ENCODE measurements at places on chromosomes 4 and X.

- no peak for DNase-seq
These were observed 55.4 kb downstream of the C4orf51 start for GRCh38 chr4:145735347-145735675.

GRCh38 chrX:119659522-119659921 is 33.4 kb downstream of the SEPTIN6 start:
- DNase-seq, result no peak

GRCh38 chrX:95056901-95057300 is 1382.9 kb downstream of the FAM133A start:
- no peak for DNase-seq

- DNase-seq, result no peak
These were observed 180.7 kb downstream of the AR start for GRCh38 chrX:67724359-67725110.

DNA sequence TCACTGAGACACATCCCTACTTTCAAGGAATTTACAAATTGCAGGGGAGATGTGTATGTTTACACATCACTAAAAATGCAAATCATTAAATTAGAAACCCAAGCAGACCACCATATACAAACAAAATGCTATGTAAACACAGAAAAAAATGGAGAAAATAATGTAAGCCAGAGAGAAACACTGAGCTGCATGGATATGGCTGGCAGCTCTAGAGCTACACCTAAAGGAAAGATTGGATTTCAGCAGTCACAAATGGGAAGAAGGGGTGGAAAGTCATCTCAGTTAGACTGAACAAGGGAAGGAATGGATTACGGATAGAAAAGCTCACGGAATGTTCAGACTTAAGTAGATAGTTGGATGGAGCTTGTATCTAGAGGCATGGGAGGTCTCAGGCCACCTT is 186.3 kb downstream of the MOSPD2 start:
- DNase-seq, result no peak

DNA sequence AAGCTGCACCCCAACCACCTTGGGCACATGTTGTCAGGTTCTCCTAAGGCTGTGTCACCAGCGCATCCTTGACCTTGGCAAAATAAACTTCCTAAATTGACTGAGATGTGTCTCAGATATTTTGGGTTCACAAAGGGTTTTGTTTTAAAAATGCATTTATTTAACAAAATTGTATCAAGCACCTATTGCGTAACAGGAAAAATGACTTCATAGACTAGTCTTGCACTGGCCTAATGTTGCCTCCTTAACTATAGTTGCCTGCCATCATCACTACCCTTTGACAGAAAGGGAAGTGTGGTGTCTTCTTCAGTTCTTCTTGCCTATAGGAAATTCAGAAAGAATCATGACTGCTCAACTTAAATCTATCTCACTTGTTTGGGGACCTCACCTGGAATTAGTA is 374.2 kb downstream of the SH2D1A start:
- DNase-seq, result no peak

DNA sequence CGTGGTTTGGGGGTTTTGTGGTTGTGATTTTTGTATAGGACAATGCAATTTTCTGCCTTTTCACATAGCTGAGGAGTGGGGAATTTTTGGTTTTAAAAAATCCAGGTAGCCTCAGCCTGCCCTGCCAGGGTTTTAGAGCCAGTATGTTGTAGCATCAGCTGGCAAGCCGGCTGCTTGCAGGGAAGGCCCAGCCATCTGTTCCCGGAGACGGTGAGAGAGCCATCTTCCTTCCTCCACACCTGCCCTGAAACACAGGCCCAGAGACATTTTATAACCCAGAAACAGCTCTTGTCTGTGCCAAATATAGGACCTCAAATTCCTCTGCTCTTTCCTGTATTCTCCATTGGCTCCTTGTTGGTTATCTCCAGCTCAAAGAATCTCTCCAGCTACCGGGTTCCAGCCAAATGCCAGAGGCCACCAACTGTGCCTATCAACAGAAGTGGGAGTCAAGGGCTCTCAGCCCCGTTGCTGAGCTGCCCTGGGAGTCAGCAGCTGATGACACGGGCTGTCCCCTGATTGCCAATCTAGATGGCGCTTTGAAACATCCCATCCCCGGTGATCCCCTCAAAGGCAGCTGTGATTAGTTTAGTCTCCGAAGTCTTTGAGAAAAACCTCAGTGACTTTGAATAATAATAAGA is 595.2 kb downstream of the MID1IP1 start:
- DNase-seq, result peak; percentile 48

GRCh38 chr4:123599920-123600810 is 203.6 kb downstream of the SPRY1 start:
- DNase-seq, result peak; percentile 38

- no peak for DNase-seq
These were observed 778.1 kb downstream of the SH3BGRL start for GRCh38 chrX:81979806-81980515.

- no peak for DNase-seq
These were observed 997.4 kb upstream of the PRKX start for GRCh38 chrX:4710618-4711433.

DNA sequence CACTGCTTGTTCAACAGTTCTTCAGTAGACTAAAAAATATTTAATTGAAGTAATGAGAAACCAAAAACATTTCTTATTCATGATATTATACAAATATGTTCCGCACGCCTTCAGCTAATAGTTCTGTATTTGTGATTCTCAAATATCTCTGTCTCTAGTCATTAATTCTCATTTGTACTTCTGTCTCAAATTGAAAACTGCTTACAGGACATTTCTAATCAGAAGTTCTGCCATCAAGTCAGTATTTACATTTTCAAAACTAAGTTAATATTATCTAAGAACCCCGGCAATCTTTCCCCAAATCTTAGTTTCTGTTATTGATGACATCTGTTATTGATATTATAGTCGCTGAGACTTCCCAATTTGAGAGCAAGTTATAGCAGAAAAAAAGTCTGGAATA is 78.6 kb upstream of the PGRMC2 start:
- DNase-seq, result no peak

GRCh38 chrX:20863649-20864048 is 510.6 kb upstream of the CNKSR2 start:
- no peak for DNase-seq

GRCh38 chrX:150262456-150262855 is 100.7 kb upstream of the MAMLD1 start:
- DNase-seq, result no peak

DNA sequence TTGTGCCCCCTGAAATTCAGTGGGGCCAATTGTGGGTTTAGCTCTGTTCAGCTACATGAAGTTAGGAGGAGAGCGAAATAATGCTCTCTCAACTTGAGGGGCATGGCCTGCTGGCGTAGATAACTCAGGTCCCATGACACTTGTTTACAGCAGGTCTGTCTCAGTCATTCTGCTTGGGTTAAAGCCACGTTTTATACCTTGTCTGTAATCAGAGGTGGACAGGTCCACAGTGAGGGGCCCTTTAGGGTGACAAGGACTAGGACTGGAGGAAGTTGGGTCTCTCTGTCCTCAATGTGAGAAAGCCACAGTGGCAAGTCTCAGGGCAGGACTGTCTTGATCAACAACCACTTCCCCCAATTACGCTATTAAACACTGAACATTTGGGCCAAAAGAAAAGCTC is 49.0 kb downstream of the PDHA1 start:
- DNase-seq, result no peak

DNA sequence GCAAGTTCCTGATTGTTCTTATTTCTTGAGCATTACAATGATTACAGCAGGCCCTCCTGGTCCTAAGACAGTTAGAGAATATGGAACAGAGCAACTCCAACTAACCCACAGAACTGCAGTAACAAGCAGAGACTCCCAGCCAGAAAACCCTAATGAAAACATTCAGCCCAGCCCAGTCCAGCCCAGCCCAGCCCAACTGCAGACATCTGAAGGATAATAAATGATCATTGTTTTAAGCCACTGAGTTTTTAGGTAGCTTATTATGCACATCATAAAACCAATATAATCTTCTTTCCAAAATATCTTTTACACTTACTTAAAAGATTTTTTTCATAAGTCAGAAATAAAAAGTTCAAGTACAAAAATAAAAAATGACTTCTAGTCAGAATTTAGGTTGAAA is 51.3 kb downstream of the SPOCK3 start:
- DNase-seq, result no peak

- no peak for DNase-seq
These were observed 51.5 kb downstream of the NPY1R start for GRCh38 chr4:163280703-163281519.

DNA sequence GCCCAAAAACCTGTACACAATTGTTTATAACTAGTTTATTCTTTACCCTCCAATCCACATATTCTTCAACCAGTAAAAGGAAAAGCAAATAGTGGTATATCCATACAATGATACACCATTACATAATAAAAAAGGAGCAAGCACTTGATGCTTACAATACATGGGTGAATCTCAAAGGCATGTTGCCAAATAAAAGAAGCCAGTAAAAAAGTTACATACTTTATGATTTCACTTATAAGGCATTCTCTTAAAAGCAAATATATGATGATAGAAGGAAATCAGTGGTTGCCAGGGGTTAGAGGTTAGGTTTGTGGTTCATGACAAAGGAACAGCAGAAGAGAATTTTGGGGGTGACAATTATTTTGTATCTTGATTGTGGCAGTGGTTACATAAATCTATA is 896.1 kb upstream of the LCORL start:
- DNase-seq, result no peak

DNA sequence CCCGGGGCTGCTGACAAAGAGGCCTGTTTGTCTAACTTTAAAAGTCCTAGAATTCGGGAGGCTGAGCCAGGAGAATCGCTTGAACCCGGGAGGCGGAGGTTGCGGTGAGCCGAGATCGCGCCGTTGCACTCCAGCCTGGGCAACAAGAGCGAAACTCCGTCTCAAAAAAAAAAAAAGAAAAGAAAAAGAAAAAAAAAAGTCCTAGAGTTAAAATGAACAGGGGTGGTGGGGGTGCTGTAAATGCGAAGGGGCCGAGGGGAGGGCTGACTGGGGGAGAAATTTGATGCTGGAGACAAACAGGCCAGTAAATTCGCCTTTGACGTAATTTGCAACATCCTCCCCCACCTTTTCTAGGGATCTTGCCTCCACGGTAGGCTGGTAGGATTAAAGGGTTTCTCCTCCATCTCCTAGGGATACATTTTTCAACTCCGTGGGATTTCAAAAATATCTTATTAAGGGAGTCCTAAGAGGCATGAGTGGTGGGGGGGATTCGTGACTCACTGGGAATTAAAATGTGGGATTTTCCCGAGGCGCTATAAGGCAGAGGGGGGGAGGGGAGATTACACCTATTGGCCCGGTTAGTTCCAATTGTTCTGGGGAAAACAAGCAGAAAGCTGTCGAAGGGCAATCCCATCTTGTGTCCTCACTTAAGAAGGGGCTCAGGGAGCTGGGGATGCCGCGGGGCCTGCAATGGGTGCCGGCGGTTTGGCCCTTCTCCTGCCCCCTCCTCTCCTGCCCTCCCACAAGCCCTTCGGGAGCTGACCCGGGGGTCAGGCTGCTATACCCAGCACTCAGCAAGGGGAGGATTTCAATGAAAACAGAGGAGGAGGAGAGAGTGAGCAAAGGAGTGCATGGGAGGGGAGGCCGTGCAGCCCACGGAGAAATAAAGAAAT is 3.0 kb upstream of the BCOR start:
- no peak for DNase-seq

DNA sequence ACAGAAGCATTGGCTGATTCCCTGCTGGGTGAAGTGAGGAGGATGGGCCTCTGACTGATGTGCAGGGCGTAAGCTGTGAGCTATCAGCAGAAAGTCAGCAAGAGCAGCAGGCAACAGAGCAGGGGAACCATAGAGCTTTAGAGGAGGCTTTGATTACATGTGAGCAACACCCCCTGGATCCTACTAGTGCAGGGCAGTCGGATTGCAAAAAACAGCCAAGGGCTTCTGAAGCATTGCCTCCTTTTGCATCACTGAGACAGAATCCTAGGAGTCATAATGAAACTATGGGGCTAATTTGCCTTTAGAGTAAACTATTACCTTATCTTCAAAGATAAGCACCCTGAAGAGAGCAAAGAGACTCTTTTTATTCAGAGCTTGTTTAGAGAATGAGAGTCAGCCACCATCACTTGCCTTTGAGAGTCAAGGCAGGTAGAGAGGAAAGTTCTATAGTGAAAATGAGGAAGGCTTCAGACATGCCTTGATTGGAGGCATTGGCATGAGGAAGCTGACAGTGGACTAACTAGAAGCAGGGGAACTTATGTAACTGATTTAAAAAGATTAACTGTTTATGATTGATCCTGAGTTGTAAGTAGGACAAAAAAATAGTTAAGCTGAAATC is 420.3 kb downstream of the PDHA2 start:
- no peak for DNase-seq

- no peak for DNase-seq
These were observed 14.1 kb upstream of the KCNIP4 start for GRCh38 chr4:21962691-21963090.

DNA sequence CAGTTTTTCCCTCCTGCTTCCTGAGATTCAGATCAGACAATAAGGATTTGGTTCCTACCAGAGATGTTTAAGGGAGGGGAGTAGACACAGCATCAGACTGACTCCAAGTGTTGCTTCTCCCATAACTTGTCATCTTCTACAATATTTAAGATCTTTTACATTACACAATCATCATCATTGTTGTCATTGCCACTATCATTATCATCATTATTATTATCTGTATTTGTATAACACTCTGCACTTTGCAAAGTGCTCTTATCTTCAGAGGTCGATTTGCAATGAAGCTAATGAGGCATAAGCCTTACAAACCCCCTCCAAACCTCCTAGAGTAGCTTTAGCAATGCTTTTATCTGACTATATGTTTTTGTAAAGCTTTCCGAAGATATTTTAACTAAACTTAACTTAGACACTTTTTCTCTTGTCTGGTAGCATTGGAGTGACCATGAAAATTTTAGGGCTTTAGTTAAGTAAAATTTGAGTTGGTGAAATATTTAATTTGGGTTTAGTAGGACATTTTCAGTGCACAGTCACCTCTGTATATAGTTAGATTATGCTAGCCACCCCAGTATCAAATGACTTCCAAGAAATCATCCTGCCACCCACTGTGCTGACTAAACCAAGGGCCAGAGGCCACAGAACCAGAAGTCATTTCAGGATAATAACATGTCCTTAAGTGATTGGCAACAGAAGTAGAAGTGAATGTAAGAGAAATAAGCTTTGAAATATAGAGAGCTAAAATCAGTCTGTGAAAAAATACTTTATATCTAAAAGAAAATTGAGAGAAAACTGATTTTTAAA is 124.2 kb upstream of the NRK start:
- no peak for DNase-seq

- DNase-seq, result no peak
These were observed 35.5 kb downstream of the MSN start for GRCh38 chrX:65702956-65703355.

- DNase-seq, result no peak
These were observed 6.4 kb downstream of the RPL9 start for GRCh38 chr4:39452153-39452859.

DNA sequence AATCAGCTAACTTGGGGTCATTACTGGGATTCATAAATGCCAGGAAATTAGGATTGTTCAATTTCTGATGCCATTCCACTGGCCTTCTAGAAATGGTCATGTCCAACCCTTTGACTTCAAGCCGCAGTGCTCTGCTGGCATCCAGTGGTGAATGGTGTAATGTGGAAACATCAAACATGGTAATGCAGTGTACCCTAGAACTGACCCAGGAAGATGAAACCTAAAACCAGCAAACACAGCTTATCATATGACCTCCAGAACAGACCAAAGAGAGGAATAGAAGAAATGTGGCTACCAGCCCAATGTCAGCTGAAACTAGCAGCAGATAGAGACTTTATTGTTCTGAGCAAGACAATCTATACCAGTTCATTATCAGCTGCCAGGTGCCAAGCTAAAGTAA is 13.8 kb downstream of the CXCL13 start:
- DNase-seq, result peak; percentile 42

Measured in NCI-H2029 treated with DMSO at 0.1 percent for 48 hours (cell line).